ENCODE measurements at places on chromosomes 2 and 18. TPM values are rescaled to one million over a fixed set of nuclear protein-coding genes. Genes with fewer than 3 reads are reported as not detected.

The MEP1B gene
- total RNA-seq: 0.54 TPM

The ABCG5 gene
- total RNA-seq: not detected

The SLC4A5 gene
- total RNA-seq: 5.9 TPM

The ZC3H6 gene
- 25.8 TPM for total RNA-seq

The ELOA2 gene
- total RNA-seq: not detected

The GNLY gene
- not detected for total RNA-seq

The CDH20 gene
- 29.0 TPM for total RNA-seq

The ASTL gene
- not detected for total RNA-seq

The ACAA2 gene
- total RNA-seq: 24.6 TPM

The REEP1 gene
- total RNA-seq: 75.8 TPM

The CRYBA2 gene
- total RNA-seq: not detected
